ENCODE measurements at places on chromosomes 4 and X.

- DNase-seq, result no peak
Measured at GRCh38 chrX:66731398-66731797, 92.5 kb upstream of the EDA2R start.

GRCh38 chr4:48832571-48832970 lies 1.7 kb downstream of the OCIAD1 start:
- DNase-seq, result no peak

DNA sequence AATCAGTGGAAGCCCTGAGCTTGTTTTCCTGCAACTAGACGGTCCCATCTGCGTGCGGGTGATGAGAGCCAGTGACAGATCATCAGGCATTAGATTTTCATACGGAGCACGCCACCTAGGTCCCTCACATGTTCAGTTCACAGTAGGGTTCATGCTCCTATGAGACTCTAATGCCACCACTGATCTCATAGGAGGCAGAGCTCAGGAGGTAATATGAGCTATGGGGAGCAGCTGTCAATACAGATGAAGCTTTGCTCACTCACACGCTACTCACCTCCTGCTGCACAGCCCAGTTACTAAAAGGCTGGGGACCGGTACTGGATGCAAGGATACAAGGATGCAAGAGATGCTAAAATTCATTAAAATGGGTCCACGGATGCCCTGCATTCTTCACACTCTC lies 61.2 kb downstream of the DHRSX start:
- DNase-seq, result no peak

DNA sequence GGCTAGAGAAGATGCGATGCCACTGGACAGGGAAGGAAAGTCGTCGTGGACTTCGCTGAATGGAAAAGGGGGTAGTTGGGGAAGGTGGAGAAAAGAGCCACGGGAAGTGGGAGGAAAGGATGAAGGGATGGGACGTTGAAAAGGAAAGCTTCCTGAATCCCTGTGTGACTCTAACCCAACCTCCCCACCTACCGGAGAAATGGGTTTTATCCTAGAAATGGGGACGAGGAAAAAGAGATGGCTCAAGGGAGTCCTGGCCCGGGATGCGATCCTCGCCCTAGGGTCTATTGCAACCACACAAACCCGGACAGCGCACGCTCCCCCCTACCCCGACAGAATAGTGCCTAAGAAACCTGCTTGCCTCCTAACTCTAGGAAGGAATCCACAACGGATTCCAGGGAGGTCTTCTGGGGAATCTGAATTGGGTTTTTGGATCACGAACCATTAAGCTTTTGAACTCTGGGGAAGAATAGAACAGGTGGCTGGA lies 738 bp upstream of the TSPAN5 start:
- DNase-seq, result no peak

DNA sequence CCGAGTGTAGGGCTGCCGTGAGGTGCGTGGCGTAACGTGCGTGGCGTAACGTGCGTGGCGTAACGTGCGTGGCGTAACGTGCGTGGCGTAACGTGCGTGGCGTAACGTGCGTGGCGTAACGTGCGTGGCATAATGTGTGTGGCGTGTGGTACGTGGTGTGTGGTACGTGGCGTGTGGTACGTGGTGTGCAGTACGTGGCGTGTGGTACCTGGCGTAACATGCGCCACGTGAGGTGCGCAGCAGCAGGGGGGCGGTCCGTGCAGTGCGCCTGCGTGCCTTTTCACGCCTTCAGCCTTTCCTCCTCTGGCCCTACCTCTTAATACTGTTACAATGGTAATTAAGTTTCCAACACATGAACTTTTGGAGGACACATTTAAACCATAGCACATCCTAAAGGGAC lies at the start of gene TFDP3:
TSS of gene TFDP3 (minus strand) at position 26 of the 400 bp plus-strand sequence. CDS start 95 bp downstream, outside the sequence.
- DNase-seq, result no peak

GRCh38 chr4:41815473-41815872 lies 66.9 kb upstream of the PHOX2B start:
- no peak for DNase-seq

GRCh38 chrX:23989689-23990088 lies 37.3 kb downstream of the KLHL15 start:
- DNase-seq, result no peak

GRCh38 chr4:74315376-74315775 lies 7.1 kb downstream of the EPGN start:
- no peak for DNase-seq

DNA sequence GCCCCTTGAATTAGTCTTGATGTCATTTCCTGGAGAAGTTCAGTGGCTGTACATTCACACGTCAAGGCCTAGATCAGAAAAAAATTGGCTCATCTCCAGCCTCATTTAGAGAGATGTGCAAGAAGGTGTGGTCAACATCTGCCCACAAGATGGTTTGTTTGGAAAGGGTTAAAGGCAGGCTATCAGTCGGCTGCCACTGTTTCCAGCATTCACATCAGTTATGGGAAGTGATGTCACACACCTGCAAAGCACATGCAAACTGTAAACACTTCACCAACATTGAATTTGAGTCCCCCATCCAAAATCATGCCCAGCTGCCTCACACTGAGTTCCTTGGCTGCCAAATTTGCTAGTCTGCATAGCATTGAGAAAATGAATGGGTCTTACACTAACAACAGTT lies 498.3 kb upstream of the INTU start:
- no peak for DNase-seq

- DNase-seq, result no peak
Measured at GRCh38 chr4:76257824-76258223, 6.3 kb downstream of the FAM47E start.

DNA sequence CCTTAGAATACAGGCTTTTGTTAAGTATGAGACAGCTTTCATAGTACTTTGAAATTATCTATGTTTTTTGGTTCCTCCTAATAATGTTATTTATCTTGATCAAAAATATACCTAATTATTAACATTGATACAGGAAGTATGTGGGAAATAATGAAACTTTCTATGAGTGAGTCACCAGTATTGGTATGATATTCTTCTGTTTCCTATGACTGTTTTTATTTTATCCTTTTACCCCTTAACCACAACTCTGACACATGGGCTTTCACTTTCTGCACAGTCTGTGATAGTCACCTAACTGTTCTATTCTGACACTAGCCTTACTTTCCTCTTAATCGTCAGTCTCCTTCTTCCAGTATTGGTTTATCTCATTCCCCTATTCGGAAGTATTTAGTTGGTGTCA lies 4.7 kb downstream of the THAP9 start:
- no peak for DNase-seq

- DNase-seq, result no peak
Measured at GRCh38 chr4:107470173-107470572, 249.9 kb downstream of the PAPSS1 start.

Measured in retinal pigment epithelial cell (primary cell).